RCC 7860 (cell line): ENCODE measurements at places on chromosomes 16 and 17.

GRCh38 chr17:1068356-1068755 lies 71.4 kb downstream of the TIMM22 start:
- no peak for DNase-seq

DNA sequence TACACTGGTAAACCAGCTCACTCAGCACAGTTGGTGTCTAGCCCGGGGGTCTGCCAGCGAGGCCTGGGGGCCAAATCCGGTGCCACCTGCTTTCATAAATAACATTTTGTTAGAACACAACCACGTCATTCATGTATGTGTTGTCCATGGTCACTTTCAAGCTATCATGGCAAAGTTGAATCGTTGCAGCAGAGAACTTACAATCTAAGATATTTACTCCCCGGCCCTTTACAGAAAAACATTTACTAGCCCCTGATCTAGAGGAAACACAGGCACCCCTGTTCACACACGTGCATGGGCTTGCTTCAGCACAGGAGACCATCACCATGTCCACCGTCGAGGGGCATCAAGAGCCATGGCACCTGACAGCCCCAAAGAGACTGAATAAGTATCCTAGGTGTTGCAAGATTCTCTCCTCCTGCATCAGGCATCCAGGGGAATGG lies 111.4 kb upstream of the DNAH9 start:
- no peak for DNase-seq

GRCh38 chr17:3501344-3501743 lies 25.5 kb downstream of the ASPA start:
- DNase-seq: no peak

GRCh38 chr16:50684823-50685461 lies 3.8 kb upstream of the SNX20 start:
- no peak for DNase-seq

- no peak for DNase-seq
These were observed 276.5 kb downstream of the XYLT1 start for GRCh38 chr16:17194190-17194780.

- no peak for DNase-seq
These were observed 34.8 kb downstream of the CMTM3 start for GRCh38 chr16:66639091-66639885.

DNA sequence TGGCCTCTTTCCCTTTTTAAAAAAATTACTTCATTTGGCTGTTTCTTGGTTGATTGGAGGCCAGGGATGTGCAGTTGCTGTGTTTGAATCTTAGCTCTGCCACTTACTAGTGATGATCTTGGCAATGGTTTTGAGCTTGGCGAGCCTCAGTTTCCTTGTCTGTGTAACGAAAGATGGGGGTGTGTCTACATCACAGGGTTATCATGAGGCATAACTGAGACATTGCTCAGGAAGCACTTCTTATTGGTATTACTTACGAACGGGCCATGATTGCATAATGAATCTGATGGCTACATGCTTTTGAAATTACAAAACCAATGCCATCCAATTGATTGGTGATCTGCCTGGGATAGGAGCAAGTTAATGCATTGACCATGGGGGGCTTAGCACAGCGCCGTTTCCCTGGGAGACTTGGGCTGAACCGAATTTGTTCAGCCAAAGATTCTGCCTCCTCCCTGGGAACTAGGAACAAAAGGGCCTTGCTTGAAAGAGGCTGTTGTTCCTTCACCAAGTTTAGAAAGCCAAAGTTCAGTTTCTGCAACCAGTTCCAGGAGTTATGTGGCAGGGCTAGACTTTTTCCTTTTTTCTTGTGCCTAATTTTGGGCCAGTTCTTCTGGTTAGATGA lies 21.9 kb downstream of the CMIP start:
- DNase-seq: no peak

GRCh38 chr16:22321340-22322001 lies 24.3 kb downstream of the POLR3E start:
- peak; percentile 68 for DNase-seq

DNA sequence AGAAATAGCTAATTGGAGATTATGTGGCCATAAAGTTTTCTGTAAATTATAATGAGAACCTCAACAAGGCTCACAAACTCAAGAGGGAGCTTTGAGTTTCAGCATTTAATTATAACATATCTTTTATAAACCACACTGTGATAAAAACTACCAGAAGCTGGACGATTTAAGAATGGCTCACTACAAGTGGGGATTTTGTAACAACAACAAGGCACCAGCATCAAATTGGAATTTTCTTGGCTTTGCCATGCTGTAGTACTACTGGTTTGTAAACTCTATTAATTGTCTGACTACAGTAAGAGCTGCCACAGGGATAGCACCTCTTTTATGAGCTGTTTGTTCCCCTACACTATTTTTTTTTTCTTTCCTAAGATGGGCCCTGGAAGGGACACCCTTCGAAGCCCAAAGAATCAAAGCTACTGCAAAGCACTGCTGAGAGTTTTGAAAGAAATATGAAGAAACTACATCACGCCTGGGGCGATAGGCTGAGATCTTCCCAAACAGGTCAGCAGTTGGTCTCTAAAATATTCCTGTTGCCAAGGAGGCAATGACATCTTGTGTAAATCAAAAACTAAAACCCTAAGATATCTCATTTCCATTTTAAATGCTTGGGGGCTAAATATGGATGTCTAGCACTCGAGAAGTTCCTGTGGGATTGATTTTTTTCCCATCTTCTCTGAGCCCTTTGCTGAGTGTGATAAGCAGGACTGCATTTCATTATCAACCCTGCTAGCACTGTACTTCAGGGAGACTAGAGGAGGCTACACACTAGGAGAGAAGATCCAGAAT lies 40.9 kb downstream of the SKAP1 start:
- no peak for DNase-seq

GRCh38 chr16:194516-194915 lies 14.3 kb downstream of the HBQ1 start:
- DNase-seq: no peak

- peak; percentile 18 for DNase-seq
These were observed 79.8 kb downstream of the JPH3 start for GRCh38 chr16:87681981-87682570.

DNA sequence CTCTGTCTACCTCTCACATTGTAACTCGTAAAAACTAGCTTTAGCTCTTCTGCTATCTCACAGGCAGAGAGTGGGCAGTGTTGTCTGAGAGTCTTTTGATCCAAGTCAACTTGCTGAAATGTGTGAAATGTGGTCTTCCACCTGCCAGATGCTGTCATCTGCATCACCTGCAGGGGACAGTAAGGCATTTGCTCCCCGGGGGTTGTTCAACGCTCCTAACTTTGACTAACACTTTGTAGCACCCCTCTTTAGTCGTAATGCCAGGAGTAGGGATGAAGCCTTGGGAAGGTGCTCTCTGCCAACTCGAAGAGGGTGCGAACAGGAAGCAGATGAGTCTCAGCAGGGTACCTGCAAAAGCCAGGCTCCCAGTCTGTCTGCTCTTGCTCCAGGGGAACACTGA lies 36.1 kb downstream of the SNX11 start:
- no peak for DNase-seq

GRCh38 chr17:59093702-59094231 lies 12.9 kb downstream of the TRIM37 start:
- DNase-seq: peak; percentile 89

- no peak for DNase-seq
These were observed 30.4 kb upstream of the GHDC start for GRCh38 chr17:42224651-42225050.

DNA sequence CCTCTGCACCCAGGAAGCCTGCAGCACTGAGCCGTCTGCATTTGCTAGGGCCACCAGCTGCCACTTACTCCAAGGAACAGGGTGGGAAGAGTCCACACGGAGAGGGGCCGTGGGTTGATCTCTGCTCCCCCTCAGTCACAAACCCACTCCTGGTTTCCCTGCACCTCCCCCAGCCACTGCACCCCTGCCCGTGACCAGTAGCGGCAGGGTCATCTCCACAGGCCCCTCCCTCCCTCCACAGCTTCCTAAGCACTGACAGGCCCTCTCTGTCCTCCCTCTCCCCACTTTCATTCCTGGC lies 75.2 kb downstream of the RBFOX3 start:
- no peak for DNase-seq

DNA sequence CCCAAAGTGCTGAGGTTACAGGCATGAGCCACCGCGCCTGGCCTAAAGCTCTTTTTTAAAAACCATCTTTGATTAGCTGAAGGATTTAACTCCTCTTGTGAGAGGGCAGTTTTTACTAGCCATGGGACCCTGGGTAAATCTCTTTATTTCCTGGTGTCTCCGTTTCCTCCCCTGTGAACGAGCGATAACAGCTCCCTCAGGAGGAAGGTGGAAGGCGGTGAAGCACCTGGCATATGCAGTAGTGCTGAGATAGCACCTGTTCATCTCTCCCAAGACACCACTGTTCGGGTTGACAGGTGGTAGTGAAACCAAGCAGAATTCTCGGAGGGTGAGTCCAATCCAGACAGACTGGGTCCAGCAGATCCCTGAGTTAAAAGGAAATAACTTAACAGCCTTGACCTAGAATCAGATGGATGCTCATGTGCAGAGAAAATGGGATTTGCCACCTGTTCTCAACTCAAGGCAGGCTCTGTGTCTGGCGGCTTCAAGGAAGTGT lies 86.2 kb downstream of the CRISPLD2 start:
- DNase-seq: no peak

GRCh38 chr17:7207120-7208001 lies 12.3 kb downstream of the DLG4 start:
- DNase-seq: no peak

DNA sequence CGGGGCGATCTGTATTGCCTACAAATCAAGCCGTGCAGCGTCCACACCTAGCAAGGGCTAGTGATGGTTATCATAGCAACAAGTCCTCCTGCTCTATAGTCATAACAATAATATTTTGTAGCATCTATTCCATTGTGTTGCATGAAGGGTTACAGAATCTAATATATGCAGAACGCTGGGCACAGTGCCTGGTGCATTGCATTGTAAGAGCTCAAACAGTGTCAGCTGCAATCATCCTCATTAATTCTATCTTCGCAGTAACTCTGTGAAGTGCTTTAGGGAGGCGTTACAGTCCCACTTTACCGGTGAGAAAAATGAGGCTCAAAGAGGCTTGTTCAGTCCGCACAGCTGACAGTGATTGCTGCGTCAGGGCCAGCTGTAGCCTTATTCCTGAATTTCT lies 149.4 kb downstream of the RBFOX1 start:
- DNase-seq: no peak

- DNase-seq: no peak
These were observed 273.8 kb downstream of the MRTFB start for GRCh38 chr16:14344945-14345344.

DNA sequence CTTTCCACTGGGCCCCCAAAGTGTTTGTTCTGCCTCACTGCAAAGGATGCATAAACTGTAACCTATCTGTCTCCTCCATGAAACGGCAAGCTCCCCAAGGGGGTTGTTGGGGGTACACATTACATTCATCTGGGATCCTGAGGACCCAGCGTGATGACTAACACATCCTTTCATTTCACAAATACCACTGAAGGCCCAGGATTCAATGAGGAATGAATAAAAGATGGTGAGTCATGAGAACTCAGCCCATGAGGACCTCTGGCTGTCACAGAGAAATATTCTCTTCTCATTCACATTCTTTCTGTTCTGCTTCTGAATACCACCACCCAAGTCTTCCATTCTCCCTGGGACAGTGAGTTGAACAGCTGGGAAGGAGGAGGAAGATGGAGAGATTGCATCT lies 149.8 kb downstream of the RBFOX3 start:
- DNase-seq: no peak
